ENCODE measurements at places on chromosomes 5 and 9.

DNA sequence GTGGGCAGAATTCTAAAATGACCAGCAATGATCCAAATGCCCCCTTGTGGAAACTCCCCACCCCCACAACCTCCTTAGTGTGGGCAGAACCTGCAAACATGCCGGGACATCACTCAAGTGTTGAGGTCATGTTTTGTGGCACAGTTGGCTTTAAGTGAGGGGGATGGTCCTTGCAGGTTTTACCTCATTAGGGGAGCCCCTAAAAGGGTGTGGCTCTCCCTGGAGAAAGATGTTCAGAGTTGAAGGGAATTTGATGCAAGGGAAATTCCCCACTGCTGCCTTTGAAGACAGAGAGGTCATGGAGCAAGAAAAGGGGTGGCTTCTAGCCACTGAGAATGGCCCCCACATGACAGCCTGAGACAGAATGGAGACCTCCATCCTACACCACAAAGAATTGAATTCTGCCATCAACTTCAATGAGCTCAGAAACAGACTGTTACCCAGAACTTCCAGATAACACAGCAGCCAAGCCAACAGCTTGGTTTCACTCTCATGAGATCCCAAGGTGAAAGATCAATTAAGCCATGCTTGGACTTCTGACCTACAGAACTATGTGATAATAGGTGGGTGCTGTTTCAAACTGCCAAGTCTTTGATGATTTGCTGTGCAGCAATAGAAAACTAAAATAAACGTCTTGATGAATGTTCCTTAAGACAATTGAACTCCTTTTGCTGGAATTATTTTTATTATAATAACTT, 103.4 kb downstream of the MED10 start:
- DNase-seq = no peak

DNA sequence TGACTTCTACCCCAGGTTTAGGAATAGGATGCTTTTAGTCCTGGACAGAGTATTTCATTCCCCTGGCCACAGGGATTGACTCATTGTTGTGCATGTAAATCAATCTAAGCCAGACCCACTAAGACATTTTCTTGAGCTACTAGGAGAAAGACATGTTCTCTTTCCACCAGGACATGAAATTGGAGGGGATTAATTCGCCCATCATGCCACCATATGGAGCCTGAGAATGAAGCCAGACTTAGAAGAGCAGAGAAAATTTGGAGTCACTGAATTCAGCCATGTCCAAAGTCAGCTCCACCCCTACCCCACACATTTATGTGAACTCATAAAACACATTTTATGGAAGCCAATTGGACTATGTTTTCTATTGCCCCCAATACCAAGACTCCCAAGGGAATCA, 322.5 kb downstream of the NFIB start:
- no peak for DNase-seq

DNA sequence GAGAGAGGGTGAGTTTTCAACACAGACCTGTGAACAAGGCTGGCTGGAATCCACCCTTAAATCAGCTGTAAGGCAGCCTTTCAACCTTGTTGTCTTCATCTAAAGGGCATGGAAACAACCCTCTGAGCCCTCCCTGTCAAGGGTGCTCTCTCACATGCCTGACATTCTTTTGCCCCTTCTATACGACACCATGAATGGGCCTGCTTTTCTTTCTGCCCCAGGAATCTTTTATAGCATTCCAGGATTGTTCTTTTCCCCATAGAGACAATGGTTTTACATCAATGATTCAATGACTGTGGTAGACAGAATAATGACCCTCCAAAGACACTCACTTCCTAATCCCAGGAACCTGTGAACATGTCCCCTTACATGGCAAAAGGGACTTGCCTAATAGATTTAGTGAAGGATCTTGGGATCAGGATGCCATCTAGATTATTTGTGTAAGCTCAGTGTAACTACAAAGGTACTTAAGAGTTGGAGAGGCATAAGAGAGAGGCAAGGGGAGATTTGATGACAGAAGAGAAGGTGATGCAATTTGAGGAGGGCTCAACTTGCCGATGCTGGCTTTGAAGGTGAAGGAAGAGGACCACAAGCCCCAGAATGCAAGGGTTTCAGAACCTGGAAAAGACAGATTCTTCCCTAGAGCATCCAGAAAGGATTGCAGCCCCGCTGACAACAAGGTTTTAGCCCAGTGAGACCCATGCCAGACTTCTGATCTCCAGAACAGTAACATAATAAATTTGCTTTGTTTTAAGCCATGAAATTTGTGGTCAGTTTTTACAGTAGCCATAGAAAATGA, 29.2 kb upstream of the HMHB1 start:
- no peak for DNase-seq

DNA sequence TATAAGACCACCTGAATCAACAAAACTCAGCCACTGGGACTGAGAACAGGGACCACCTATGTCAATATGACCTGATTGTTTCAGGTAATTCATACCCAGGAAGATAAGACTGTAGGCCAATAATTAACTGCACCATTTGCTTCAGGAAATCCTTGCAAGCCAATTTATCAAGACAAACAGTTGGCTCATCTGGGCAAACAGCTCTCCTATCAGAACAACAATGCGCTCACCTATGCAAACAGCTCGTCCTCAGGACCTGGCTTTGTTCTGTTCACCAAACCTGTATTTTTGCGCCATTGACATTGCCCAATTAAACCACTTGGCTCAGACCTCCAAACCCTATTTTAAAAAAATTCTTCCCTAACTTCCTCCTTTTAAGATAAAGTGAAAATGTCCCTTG, 92.3 kb upstream of the MARCHF11 start:
- no peak for DNase-seq

DNA sequence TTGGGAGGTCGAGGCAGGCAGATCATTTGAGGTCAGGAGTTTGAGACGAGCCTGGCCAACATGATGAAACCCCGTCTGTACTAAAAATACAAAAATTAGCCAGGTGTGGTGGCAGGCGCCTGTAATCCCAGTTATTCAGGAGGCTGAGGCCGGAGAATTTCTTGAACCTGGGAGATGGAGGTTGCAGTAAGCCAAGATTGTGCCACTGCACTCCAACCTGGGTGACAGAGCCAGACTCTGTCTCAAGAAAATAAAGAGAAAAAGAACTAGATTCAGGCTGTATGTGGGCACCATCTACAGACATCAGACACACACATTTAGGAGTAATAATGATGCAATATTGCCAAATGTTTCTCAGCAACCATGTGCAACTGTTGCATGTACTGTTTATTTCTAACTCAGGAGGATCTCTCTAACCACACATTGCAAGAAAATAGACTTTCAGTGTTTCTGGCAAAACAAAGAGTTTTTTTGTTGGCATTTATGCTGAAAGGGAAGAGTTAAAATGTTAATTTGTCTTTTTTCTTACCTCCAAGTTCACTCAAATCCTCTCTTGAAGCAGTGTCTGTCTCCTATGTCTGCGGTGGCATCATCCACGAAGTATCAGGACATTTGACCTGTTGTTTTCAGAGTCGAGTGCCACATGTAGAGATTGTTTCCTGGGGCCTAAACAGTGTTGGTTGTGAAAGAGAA, 5.1 kb upstream of the ORM1 start:
- DNase-seq = peak; percentile 19

- DNase-seq = no peak
These were observed 25.6 kb downstream of the STC2 start for GRCh38 chr5:173302546-173303155.

GRCh38 chr5:68504306-68504705, 288.8 kb downstream of the PIK3R1 start:
- DNase-seq = no peak

- DNase-seq = peak; percentile 65
These were observed 87.6 kb downstream of the ERP44 start for GRCh38 chr9:100011062-100011681.

DNA sequence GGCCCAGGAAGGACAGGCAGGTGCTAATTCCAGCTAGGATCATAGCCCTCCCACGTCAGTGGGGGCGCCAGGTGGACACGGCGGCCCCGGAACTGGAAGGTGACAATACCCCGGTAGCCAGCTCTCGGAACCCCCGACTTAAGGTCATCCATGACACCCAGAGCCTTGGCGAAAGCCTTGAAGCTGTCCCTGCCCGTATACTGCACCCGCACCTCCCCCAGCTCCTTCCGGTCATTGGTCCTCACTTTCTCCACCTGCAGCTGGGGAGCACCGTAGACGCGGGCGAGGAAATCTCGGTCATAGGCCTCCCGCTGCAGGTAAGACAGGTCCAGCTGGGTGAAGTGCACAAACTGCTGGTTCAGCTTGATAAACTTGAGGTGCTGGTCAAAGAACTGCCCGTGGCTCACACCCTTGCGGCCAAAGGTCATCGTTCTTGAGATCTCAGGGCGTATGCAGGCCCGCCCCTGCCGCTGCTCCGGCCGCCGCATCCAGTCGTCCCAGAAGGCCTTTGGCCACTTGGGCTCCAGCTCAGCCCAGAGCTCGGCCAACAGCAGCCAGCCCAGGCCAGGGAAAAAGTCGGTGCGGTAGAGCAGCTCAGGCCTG, 10.9 kb downstream of the MGAT1 start:
- DNase-seq = no peak

GRCh38 chr5:27388755-27389154, 350.4 kb upstream of the CDH9 start:
- no peak for DNase-seq

- no peak for DNase-seq
These were observed 29.9 kb downstream of the SPACA9 start for GRCh38 chr9:132908635-132909034.

DNA sequence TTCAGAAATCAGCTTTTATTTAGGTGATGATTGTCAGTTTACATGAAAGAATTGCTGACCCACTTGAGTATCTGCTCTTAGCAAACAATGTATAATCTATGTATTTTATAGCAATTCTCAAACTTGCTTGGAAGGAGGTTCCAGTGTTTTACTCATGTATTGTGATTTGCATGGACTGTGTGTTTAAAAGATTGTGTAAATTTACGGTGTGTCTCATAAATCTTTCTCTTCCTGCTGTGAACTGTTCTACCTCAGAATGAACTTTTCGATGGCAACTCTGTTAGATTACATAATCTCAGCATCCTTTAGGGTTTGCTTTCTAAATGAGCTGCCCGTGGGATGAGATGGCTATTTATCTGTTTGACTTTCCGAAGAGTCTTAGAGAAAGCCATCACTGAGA, 122.5 kb downstream of the MEF2C start:
- DNase-seq = no peak

- peak; percentile 20 for DNase-seq
These were observed 23.8 kb downstream of the KLF4 start for GRCh38 chr9:107465467-107466451.

GRCh38 chr9:90774682-90775081, 26.9 kb upstream of the SYK start:
- DNase-seq = no peak

- DNase-seq = no peak
These were observed 430.1 kb upstream of the DAB2 start for GRCh38 chr5:39854771-39855410.

DNA sequence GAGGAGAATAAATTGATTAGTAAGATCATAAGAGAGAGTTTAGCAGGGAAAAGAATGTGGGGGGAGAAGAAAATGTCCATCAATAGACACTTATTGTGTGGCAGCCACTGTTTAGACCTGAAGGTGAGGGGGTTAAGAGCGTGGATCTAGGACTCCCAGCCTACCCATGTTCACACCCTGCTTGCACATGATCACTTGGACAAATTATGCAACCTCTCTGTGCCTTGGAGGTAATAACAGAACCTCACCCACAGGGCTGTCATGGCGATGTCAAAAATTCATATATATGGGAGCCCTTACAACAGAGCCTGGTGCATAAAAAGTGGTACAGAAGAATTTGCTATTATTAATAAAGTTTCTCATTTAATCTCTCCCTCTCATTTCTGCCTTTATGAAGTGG, 86.0 kb upstream of the EQTN start:
- no peak for DNase-seq

DNA sequence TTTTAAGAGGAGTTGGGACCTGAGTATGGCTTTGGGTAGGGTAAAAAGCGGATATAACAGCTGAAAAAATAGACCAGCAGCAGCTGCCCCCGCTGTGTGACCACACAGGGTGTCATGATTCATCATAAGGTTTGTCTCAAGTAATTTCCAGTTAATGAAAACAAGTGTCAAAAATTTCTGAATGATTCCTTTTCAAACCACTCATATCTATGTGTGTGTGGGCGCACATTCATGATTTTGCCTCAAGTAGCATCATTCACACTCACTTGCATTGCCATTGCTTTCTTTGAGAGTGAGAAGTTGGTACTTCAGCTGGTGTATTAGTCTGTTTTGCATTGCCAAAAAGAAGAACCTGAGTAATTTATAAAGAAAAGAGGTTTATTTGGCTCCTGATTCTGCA, 12.1 kb upstream of the TNFAIP8 start:
- DNase-seq = peak; percentile 85

DNA sequence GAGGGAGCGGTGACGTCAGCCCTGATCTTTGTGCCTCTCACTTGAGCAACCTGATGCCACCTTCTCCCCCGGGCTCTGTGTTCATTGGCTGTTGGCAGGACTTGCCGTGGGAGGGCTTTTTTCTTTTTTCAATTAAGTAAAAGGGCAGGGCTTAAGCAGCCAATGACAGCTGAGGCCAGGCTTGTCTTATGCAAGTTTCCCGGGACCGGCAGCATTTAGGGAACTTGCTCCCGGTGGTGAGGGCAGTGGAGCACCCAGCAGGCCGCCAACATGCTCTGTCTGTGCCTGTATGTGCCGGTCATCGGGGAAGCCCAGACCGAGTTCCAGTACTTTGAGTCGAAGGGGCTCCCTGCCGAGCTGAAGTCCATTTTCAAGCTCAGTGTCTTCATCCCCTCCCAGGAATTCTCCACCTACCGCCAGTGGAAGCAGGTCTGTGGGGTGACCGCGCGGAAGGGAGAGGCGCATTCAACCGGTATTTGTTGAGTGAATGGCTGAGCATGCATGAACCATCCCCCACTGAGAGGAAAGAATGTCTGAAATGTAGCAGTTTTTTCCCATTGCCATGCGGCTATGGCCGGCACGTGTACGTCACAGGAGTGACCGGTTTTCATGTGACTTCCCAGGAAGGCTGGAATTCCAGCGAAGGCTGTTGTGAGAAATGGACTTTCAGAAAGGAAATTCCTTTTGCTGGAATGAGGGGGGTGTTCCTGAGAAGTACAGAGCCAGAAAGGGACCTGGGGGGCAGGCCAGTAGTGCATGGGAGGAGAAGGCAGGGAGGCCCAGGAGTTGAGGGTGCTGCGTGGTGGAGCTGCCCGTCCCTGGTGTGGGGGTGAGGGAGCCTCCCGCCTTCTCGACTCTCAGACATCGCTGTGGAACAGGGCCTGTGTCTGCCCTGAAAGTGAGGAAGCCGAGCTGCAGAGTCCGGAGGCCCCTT, 29.0 kb downstream of the PTGES2 start:
- no peak for DNase-seq

GRCh38 chr5:147804334-147804733, 21.8 kb upstream of the JAKMIP2 start:
- no peak for DNase-seq

GRCh38 chr9:87556039-87556438, 58.4 kb downstream of the DAPK1 start:
- DNase-seq = no peak

DNA sequence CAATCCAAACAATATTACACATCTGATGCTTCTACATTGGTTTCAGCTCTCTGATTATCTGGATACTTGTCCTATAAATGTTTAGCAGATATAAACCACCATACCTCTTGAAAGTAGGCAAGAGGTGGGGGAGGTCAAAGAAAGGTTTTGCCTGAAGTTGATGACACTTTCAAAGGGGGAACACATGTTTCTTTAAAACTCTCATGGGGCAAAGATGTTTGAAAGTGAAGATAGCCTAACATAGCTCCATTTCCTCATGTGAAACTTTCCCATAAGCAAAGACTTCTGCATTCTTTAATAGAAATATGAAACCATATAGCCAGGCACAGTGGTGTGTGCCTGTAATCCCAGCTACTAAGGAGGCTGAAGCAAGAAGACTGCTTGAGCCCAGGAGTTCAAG, 62.1 kb downstream of the CETN3 start:
- DNase-seq = no peak

GRCh38 chr9:34512131-34513078, 10.4 kb downstream of the ENHO start:
- DNase-seq = no peak

Measured in activated CD4-positive, alpha-beta T cell treated with anti-CD3 and anti-CD28 coated beads, Interleukin-2, Interleukin-4, amounts not matched to agents 100 ng/mL and 50 ng/mL, durations not matched to agents 16 hours and 8 hours (primary cell).